ENCODE measurements at places on chromosomes 3 and 15.
A peak's percentile ranks its signal among the peaks of the same experiment; 100 is the strongest.

- H3K4me1 ChIP-seq: no peaks in the 10 kb centered on the region
- no peak overlapping the region for H3K27ac ChIP-seq
- no peaks in the 10 kb centered on the region for H3K27me3 ChIP-seq
- H3K4me3 ChIP-seq: no peak overlapping the region
- H3K36me3 ChIP-seq: no peaks in the 10 kb centered on the region
Measured at GRCh38 chr3:186465508-186465907, 78.7 kb downstream of the CRYGS start.

DNA sequence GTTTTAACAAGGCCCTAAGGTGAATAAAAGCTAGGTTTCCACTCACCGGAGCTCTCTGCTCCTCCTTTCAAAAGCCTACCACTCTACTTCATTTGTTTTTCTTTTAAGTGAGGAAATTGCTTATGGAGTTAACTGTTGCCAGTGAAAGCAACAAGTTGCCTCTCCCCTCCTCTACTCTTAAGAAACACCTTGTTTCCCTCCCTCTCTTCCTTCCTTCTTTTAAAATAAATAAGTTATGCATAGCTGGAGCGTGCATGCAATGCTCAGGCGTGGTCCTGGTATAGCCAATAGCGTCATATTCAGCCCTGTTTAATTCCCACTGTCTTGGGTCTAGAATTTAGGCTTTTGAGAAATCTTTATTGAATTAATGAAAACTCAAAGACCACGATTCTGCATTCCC, 101.1 kb upstream of the IGF1R start:
- H3K4me3 ChIP-seq: peak overlapping the region; percentile 77
- peaks cover 16% of the 10 kb centered on the region for H3K4me1 ChIP-seq
- no peak for DNase-seq
- peaks cover 42% of the 10 kb centered on the region for H3K27me3 ChIP-seq
- no peaks in the 10 kb centered on the region for H3K36me3 ChIP-seq

DNA sequence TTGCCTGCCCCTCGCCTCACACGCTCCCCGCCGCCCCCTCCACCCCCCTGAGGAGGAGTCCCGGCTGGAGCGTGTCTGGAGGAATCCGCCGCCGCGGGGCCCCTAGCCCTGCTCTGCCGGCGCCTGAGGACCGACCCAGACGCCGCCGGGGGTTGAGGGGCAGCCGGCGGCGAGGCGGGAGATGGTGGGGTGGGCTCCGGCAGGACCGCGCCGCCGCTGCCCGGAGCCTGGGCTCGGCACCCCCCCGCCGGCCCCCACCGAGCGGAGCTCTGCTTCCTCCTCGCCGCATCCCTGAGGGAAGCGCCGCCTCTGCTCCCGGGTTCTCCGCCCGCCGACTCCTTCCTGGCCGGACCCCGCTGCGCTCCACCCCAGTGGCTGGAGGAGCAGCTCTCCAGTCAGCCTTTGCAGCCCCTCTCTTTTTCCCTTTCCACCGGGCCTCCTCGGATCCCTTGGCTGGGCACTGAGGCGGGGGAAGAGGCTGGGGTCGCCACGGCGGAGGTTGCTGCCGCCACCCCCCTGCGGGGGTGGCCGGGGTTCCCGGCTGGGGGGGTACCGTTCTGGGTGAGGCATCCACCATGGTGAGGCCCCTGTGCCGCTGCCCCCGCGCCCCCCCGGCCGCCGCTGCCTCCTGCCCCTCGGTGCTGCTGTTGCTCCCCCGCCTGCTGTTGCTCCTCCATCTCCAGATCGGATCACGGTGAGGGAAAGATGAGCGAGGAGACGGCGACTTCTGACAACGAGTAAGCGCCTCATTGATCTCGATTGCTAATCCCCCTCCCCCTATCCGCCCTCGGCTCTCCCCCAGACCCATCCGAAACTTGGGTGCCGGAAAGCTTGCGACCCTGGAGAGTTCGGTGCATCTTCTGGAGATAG, at the start of gene SPRED1:
Gene SPRED1, plus strand, starts transcription at position 356 of the 870 bp plus-strand sequence. Its CDS starts 350 bp downstream, at position 706.
- DNase-seq: peak; percentile 34
- peak within 1 kb of the TSS; percentile 87 for H3K4me3 ChIP-seq
- peak within 1 kb of the TSS; percentile 73 for H3K27ac ChIP-seq
- H3K36me3 ChIP-seq: no peaks in the 10 kb centered on the region

DNA sequence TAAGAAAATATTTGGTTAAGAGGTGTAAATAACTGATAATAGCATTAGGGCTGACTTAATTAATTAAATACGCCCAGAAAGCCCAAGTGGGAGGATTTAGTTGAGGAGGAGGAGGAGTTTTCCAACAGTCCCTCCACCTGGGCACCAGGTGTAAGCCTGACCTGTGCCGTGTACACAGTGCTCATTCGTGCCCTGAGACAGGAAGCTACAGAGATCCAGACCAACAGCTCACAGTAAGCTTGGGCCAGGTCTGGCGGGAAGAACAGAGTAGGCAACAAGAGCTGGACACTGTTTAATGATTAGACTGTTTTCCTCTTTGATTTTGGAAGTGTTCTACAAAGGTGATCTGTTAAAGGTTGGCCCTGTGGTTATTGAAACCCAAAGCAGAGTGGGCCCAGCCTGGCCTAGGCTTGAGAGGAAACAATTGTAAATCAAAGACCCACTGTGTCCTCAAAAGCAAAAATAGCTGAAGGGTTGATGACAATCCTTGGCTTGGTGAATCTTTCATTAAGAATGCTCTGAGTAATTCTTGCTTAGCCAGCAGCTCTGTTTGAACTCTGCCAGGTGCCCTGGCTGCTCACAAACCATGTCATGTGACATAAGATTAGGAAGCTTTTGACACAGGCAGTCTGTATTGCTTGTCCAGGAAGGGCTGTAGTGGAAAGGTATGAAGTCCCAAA, 13.8 kb downstream of the SQOR start:
- no peak overlapping the region for H3K4me3 ChIP-seq
- H3K4me1 ChIP-seq: peaks cover 57% of the 10 kb centered on the region
- H3K27me3 ChIP-seq: no peaks in the 10 kb centered on the region
- peak overlapping the region; percentile 7 for H3K27ac ChIP-seq
- no peak for DNase-seq

GRCh38 chr3:167394003-167394402, 13.9 kb upstream of the ZBBX start:
- H3K36me3 ChIP-seq: no peaks in the 10 kb centered on the region
- H3K4me1 ChIP-seq: no peaks in the 10 kb centered on the region
- no peak overlapping the region for H3K4me3 ChIP-seq
- H3K27ac ChIP-seq: no peak overlapping the region
- no peak for DNase-seq

GRCh38 chr15:84033793-84034553, 201.6 kb upstream of the GOLGA6L4 start:
- peaks cover 13% of the 10 kb centered on the region for H3K27me3 ChIP-seq
- H3K27ac ChIP-seq: no peak overlapping the region
- DNase-seq: no peak
- no peaks in the 10 kb centered on the region for H3K36me3 ChIP-seq
- no peaks in the 10 kb centered on the region for H3K4me1 ChIP-seq
- H3K4me3 ChIP-seq: no peak overlapping the region

DNA sequence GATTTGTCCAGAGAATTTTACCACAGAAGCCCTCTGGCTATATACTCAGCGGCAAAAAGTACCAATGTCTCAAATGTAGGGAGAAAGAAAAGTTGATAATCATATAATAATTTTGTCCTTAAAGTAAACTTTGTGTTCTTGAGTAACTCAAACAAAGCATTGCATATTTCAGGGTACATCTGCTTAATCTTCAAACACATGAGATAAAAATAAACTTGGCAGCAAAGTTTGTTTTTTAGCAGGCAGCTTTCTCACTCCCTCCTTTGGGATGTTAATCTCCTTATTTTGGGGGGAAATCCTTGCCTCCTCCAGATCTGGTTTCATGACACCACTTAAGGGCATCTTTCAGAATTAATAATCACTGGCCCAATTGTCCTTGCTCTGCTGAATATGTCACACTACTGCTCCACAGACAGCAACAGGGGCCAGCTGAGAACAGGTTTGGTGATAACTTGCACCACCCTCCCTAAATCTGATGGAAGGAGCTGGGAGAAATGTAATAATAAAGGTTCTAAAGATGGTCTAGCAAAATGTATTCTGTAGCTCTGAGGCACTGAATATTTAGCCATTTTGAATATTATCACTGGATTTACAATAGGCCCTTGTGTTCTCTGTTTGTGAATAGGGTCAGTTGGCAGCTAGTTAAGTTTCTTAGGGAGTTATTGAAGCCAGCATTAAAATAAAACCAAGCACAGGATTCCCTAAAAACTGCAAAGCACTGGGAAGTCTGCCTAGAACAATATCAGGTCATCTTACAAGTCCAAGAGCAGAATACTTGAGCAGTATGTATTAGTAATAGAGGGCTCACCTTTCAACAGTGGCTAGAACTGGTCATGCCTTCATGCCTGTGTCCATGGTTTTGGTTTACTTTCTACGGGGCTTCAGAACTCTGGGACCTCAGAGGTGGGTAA, 79.2 kb downstream of the EFL1 start:
- no peak overlapping the region for H3K27ac ChIP-seq
- H3K27me3 ChIP-seq: no peaks in the 10 kb centered on the region
- no peaks in the 10 kb centered on the region for H3K36me3 ChIP-seq
- DNase-seq: no peak
- no peaks in the 10 kb centered on the region for H3K4me1 ChIP-seq

DNA sequence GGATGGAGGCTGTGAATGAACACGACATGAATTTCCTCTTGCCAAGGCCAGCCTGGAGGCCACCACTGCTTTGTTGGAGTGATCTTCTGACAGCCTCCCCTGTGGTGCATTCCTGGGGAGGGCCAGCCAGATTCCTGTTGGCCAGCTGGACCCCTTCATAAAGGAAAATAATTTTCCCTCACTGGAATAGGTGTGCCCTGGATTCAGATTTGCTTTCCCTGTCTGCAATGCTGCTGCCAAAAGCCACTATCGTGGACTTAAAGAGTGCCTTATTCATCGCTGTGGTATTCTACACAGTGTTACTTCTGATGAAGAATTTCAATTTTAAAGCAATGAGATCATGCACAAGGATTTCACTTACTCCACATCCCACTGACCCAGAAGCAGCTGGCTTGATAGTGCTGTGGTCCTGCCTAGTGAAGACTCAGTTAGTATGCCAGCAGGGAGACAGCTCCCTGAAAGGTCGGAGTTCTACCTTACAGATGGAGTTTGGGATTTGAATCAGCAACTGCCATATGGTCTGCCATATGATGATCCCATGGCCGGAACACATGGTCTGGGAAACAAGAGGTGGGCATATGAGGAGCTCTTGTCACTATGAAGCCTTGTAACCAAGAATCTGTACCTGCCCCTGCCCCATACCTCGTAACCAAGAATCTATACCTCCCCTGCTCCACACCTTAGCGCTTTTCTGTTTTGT, 145.2 kb downstream of the KLF13 start:
- peak overlapping the region; percentile 30 for H3K27ac ChIP-seq
- DNase-seq: no peak
- H3K36me3 ChIP-seq: peaks cover 8% of the 10 kb centered on the region
- H3K27me3 ChIP-seq: no peaks in the 10 kb centered on the region
- no peak overlapping the region for H3K4me3 ChIP-seq

- no peak for DNase-seq
- H3K4me1 ChIP-seq: no peaks in the 10 kb centered on the region
- no peak overlapping the region for H3K27ac ChIP-seq
- no peaks in the 10 kb centered on the region for H3K36me3 ChIP-seq
- H3K27me3 ChIP-seq: no peaks in the 10 kb centered on the region
Measured at GRCh38 chr3:65824166-65824565, 214.6 kb downstream of the MAGI1 start.

DNA sequence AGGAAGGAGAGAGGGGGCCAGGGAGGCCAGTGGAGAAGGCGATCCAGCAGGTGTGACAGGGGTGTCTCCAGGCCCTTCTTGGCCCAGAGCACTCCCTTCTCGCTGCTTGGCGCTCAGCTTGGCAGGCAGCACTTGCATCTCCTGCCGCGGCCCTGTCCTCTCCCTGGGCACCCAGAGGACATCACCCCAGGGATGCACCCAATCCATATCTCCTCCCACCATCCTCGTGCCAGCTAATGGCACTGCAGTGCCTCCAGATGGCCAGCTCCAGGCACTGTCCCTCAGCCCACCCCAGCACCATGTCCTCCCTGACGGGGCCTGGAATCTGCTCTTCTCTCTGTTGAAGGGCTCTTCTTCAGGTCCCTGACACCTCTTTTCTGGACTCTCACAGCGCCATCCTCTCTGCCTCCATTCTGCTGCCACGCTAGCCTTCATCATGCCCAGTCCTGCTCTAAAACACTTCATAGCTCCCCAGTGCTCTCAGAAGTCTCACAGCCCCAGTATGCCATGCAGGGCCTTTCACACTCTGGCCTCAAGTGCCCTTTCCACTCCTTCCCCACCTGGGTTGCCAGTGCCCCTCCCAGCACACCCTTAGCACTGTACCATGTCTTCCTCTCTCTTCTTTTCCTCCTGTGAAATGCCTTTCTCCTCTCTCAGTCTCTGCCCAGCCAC, 106.8 kb upstream of the SLC6A11 start:
- H3K36me3 ChIP-seq: no peaks in the 10 kb centered on the region
- no peak for DNase-seq
- peaks cover 4% of the 10 kb centered on the region for H3K4me1 ChIP-seq
- no peak overlapping the region for H3K4me3 ChIP-seq
- H3K27ac ChIP-seq: no peak overlapping the region

- no peak overlapping the region for H3K4me3 ChIP-seq
- DNase-seq: no peak
- no peaks in the 10 kb centered on the region for H3K27me3 ChIP-seq
- peaks cover 100% of the 10 kb centered on the region for H3K4me1 ChIP-seq
- peak overlapping the region; percentile 92 for H3K27ac ChIP-seq
Measured at GRCh38 chr15:31358957-31359701, 32.5 kb downstream of the KLF13 start.

GRCh38 chr3:140441006-140441405, 236.9 kb upstream of the TRIM42 start:
- no peaks in the 10 kb centered on the region for H3K36me3 ChIP-seq
- no peaks in the 10 kb centered on the region for H3K4me1 ChIP-seq
- H3K27ac ChIP-seq: no peak overlapping the region
- no peak for DNase-seq
- no peak overlapping the region for H3K4me3 ChIP-seq

DNA sequence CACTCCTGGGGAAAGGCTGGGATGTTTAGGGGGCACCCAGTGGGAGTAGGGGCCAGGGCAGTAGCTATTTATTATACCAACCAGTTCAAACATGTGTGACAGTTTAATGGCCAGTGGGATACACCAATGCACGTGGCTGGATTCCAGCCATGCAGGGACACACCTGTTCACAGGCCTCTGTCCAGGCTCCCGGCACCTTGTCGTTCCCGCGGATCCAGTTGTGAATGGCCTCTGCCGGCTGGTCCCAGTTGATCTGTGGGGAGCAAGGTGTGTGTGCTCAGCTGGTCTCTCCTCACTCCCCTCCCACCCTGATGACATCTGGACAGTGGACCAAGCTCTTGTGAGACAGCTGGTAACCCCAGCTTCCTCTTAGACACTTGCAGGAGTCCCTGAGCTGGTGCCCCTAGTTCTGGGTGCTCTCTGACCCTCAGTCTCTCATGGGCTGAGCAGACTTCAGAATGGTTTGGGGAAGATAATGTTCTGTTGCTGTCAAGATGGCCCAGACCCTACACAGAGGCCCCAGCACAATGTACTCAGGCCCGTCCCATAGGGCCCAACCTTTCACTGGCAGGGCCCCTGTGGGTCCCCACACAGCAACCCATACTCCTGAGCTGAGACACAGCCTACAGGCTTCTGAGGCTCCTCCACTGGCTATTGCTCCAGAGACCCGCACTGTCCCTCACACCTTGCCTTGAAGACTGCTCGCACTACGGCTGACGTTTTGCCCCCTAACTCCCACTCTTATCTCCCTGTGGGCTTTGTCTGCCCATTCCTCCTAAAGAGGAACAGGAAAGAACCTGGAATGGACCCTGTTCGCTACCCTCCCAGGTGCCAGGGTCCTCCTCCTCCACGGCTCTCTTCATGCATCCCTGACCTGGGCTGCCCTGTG, 25.8 kb downstream of the ALDH1L1 start:
- H3K36me3 ChIP-seq: no peaks in the 10 kb centered on the region
- no peaks in the 10 kb centered on the region for H3K4me1 ChIP-seq
- no peak overlapping the region for H3K4me3 ChIP-seq
- H3K27ac ChIP-seq: no peak overlapping the region
- no peak for DNase-seq
- no peaks in the 10 kb centered on the region for H3K27me3 ChIP-seq
